NCI-H187 (cell line): ENCODE measurements at places on chromosomes 3 and 15.

DNA sequence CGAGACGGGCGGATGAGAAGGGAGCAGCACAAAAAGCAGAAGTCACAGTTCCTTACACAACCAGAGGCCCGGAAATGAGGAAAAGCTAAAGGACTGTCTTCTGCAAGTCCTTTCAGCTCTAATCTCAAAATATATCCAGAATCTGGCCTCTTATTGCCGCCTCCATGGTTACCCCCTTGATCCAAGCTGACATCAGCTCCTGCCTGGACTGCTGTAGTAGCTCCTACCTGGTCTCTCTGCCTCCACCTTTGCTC is 324.0 kb upstream of the ROPN1 start:
- DNase-seq = no peak

- no peak for DNase-seq
These were observed 37.8 kb downstream of the IGSF10 start for GRCh38 chr3:151423091-151423490.

DNA sequence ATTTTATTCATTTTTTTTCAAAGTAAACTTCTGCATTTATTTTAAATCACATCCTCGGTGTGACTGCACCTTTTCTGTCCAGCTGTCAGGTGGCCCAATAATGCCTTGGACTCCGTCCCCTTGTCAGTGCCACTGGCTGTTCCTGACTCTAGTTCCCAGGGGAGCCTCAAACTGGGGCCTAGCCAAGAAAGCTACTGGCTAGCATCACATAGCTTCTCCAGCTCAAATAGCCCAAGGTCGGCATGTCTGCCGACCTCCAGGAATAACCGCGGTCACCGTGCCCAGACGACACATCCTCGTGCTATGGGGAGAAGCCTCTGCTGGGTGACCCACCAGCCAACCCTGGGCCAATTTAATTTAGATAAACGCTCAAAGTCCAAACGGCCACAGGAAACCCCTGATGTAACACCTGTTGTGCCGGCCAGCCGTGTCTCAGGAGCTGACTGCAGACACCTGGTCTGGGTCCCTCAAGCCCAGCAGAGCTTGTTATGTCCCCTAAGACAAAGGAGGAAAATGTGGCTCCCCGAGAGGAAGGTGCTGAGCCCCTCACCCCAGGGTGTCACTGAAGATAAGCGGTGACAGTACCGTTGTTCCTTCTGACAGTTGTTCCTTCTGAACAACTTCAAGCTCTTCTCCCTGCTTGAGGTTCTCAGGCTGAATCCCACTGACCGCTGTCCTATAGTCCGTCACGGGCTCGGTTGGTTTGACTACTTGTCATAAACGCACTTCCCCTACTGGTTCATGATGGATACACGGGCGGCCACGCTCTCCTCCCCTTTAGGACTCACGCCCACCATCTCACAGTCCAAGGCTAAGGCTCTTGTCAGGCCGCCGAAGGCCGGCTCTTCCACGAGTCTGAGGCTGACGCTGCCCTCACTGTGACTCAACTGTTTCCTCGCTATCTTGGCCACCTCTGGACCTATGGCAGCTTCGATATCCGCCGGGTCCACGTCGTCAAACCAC is 126.2 kb downstream of the KLF13 start:
- no peak for DNase-seq

- no peak for DNase-seq
These were observed 20.3 kb downstream of the FXR1 start for GRCh38 chr3:180932819-180933218.

- no peak for DNase-seq
These were observed 228.0 kb downstream of the XXYLT1 start for GRCh38 chr3:195042743-195043606.

- DNase-seq = peak; percentile 5
These were observed 448.1 kb upstream of the WNT5A start for GRCh38 chr3:55935241-55935640.

DNA sequence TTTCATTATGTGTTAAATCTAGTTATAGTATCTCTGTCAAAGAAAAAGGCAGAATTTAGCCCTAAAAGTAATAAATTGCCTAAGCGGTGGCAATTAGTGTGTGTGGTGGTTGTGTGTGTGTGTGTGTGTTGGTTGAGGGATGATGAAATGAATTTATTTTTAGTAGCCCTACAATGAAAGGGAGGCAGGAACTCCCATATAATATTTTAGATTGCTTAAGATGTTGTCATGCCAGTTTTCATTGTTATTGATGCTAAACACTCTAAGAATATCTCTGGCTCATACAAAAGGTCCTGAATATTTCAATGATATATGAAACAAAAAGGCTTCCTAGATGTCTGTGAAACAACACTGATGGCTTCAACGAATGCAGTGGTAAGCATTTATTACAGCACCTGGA is 140.6 kb upstream of the TBC1D5 start:
- DNase-seq = no peak

DNA sequence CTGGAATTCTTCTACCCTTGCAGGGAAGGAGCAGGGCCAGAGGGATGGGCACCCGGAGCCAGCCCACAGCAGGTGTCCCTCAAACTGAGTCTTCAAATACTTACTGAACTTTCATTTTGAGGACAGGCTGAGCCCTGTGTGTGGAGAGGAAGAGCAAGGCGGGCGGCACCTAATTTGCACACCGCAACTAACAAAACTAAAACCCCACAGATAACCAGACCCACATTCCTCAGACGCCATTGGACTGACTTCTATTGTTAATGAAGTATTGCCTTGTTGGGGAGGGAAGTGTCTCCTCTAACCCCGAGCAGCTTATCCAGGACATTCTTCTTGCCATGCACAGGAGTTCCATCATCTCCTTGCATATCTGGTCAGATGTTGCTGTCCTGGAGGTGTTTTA is 105.2 kb upstream of the NR2E3 start:
- DNase-seq = no peak

DNA sequence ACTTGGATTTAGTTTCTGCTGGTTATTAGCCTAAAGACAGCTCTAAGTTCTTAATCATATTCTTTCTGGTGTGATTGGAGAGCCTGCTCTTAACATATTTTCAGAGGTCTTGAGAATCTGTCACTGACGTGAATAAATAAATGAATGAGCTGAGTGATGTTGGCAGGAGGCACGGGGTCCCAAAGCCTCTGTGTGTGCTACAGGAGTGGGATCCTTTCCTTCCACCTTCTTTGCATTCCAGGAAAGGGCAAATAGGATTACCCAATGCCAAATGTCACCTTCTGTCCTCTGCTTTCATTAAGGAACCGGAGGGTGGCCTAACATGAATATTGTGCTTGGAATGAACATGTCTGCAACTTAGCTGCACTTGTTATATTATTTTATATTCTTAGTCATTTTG is 53.1 kb downstream of the CD47 start:
- DNase-seq = no peak

GRCh38 chr15:92453607-92454006 is 59.9 kb downstream of the ST8SIA2 start:
- DNase-seq = no peak

GRCh38 chr15:81054236-81054635 is 53.5 kb downstream of the TLNRD1 start:
- no peak for DNase-seq

- no peak for DNase-seq
These were observed 39.8 kb downstream of the ADAMTS17 start for GRCh38 chr15:100301910-100302431.

- DNase-seq = no peak
These were observed 13.0 kb upstream of the MANF start for GRCh38 chr3:51371943-51372557.

DNA sequence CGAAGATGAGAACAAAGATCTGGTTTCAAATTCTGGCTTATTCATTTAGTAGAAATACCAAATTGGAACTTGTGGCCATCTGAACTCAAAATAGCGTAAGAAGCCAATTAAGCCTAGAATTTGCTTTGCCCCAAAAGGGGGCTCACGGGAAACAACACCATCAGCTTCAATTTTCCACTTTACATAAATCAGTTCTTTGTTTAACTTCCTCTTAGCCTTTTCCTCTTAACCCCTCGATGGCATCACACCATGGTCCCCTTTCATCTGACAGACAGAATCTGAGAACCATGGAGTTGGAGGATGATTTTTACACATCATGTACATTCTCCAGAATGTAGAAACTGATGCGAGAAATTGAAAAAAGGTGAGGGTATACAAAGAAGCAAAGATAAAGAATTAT is 207.0 kb downstream of the FOXP1 start:
- no peak for DNase-seq

DNA sequence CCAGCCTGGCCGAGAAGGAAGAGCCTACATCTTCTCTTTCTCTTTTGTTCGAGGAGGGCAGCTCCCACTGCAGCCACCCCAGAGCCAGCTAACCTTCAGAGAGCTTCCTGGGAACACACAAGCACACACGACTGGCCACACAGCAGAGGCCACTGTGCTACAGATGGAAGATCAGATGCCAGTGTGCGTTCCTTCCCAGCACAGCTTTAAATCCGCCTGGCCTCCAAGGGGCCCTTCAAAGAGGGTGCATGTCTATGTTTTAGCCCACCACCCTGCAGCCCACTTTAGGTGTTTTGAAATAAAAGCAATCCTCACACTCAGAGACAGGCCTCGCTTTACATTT is 12.4 kb downstream of the ALDH1A3 start:
- no peak for DNase-seq

DNA sequence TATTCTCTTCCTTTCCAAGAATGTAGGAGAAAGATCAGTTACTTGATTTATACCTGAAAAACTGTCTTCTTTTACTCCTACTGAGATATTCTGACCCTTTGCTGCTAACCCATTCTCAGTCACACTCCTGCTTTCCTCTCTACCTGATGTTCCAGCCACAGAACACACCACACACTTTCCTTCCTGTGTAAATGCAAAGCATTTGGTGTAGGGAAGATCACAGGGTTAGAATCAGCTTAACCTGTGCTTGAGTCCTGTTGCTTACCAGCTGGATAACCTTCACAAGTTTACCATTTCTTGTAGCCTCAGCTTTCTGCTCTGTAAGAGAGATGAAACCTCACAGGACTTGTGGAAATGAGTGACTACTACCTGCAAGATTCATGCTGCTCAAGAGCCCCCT is 489.8 kb upstream of the GOLIM4 start:
- DNase-seq = no peak

GRCh38 chr3:14440168-14440518 is 37.7 kb downstream of the SLC6A6 start:
- no peak for DNase-seq

- DNase-seq = no peak
These were observed 31.4 kb downstream of the SLC49A4 start for GRCh38 chr3:122826278-122826677.

GRCh38 chr15:87944050-87944449 is 312.5 kb downstream of the NTRK3 start:
- DNase-seq = no peak

DNA sequence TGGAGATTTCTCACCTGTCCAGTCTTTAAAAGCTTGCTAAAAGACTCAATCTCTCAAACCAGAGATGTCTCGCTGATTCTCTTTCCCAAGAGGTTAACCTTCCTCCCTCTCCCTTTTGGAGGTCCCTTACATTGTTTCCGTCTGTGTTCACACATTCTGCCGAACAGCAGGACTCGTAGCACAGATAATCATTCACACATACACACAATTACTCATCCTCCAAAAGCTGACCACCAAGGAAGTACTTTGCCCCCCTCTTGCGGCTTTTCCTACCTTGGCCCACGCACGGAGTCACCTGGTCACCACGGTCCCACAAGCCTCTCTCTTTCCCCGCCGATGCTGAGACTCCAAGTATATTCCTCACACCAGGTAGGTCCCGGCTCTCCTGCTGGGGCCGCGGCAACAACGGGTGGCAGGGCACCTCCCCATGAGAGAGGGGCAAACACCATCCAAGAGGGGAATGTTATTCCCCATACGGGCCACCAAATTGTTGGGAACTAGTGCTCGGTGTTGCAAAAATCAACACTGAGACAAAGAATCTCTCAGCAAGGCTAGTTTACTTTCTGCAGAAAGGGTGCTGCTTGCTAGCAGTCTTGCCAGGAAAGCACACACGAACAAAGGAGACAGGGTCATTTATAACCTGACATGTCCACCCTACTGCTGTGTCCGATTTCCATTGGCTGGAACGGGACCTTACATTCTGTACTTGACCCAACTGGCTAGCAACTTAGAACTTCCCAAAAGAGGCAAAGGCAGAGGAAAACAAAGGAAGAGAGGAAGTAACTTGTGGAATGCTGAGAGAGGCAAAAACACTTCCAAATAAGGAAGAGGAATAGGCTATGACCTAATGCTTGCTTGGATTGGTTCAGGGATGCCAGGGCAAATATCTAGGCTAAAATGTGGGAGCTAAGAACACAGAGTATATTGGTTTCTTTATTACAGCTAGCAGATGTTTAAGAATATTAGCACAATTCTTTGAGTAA is 102.1 kb upstream of the NECTIN3 start:
- no peak for DNase-seq

GRCh38 chr15:95325763-95326404 is 1004.6 kb upstream of the NR2F2 start:
- no peak for DNase-seq

DNA sequence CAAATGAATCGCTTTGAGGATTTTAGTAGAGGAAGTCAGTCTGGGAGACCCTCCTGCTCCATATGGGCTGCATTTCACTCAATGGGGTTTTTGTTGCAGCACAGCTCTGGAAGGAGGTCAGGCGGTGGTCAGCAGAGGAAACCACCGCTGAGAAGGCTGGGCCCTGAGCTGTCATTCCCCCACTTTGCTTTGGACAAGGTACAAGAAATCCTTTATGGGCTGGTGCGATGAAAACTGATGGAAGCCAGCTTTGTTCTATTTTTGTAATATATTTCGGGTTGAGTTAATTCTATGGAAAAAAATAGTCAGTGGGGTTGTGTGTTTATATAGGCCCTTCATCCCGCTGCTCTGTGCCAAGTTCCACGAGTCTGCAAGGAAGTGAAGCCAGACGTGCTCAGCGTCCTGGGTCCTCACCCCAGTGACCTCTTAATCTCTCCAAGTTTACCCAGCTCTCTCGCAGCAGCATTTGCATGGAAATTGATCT is 157.1 kb upstream of the TMC3 start:
- no peak for DNase-seq

DNA sequence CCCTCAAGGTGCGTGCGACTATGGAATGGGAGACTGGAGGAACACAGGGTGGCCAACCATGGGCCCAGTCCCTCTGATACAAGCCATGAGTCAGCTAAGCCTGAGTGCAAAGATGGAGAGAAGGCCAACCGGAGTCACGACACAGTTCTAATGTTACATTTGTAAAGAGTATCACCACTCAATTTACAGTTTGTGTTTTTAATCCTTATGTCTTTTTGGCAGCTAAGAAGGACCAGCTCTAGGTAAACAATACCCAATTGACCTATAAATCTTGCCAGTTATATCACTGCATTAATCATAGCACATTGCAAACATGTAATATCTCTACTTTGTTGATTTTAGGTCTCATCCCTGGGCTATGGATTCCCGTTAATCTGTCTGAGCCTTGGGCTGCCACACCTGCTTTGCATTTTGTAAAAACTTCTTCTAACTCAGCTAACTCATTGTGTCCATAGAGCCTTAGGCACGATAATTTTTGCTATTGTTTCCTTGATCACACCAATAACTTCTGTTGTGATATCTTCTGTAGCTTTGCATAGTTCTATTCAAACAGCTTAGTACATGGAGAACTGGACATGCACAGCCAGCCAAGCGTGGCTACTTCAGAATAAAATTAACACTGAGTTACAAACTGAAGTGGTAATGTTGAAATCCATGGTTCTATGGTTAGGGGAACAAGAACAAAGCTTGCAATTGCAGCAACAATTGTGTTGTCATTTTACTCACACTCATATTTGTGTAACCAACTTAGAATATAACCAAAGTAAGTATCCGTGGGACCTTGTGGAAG is 50.3 kb downstream of the LSM3 start:
- DNase-seq = no peak

GRCh38 chr3:196357905-196358304 is 19.7 kb upstream of the TM4SF19 start:
- no peak for DNase-seq

- DNase-seq = no peak
These were observed 647.0 kb upstream of the SGO1 start for GRCh38 chr3:20832963-20833362.
